ENCODE measurements at places on chromosomes 11 and 22.

DNA sequence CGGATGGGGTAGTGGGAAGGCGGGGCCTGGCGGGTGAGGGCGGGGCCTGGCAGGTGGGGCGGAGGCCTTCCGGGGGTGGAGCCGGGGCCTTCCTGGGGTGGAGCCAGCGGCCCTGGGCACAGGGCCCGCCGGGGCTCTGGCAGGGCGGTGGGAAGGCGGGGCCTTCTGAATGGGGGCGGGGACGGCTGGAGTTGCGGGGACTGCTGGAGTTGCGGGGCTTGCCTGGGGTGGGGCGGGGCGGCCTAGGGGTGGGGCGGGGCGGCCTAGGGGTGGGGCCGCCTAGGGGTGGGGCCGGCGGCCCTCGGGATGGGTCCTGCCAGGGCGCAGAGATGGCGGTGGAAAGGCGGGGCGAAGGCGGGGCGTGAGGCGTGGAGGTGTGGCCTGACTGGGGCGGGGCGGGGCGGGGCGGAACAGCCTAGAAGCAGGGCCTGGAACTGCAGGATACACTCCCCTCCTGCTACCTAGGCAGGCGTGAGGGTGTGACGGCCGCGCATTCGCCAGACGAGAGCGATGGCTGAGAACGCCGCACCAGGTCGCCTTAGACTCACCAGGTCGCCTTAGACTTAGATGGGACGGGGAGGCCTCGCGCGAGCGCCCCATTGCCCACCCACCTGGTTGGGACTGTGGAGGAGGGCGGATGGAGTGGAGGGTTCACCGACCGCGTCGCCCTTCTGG is 19.3 kb downstream of the RRP7A start:
- peak; percentile 75 for DNase-seq

GRCh38 chr22:46815132-46815531 is 52.7 kb downstream of the TBC1D22A start:
- DNase-seq: no peak

DNA sequence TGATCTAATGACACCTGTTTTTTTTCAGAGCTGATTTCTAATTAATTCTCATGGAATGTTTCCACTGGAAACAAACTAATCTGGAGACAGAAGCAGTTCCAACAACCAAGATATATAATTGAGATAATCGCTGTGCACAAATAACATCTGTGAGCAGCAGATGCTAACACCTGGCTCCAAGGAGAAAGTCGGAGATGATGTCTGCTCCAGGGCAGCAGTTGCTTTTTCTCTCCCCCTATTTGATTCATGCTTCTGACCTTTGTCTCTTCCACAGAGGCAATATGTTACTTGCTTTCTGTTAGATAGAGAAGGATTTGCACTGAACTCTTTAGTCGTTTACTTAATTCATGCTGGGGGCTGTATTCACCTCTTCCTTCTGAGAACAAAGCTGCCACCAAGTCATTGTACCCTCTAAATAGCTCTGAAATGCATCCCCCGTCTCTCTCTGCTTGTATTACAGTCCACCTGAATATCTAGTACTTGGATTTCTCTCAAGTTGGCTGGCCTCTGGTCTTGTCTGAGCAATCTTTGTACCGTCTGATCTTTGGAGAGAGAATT is 187.4 kb downstream of the MYO18B start:
- DNase-seq: no peak

- DNase-seq: no peak
Measured at GRCh38 chr11:59261150-59261549, 48.4 kb upstream of the MPEG1 start.

- DNase-seq: no peak
Measured at GRCh38 chr11:68549789-68550484, 89.4 kb downstream of the PPP6R3 start.

DNA sequence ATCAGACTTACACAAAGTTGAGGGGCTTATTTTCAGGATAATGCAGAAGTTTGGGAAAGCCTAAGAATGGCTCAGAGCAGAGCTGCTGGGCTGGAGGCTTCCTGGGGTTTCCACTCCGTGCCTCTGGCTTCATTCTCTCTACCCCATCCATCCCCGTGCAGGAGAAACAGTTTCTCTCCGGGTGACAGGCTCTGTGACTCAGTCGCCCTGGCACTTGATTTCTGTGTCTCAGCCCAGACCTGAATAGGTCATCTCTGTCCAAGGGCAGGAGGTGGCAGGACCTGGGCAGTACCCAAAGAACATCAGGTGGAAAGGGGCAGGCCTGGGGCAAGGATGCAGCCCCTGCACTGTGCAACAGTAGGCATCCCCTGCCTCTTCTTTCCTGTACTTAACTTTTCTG is 38.4 kb upstream of the RTL6 start:
- no peak for DNase-seq

GRCh38 chr11:22690257-22690656 is 23.8 kb downstream of the GAS2 start:
- no peak for DNase-seq

GRCh38 chr11:65861533-65862183 is 1.4 kb downstream of the MUS81 start:
- no peak for DNase-seq

DNA sequence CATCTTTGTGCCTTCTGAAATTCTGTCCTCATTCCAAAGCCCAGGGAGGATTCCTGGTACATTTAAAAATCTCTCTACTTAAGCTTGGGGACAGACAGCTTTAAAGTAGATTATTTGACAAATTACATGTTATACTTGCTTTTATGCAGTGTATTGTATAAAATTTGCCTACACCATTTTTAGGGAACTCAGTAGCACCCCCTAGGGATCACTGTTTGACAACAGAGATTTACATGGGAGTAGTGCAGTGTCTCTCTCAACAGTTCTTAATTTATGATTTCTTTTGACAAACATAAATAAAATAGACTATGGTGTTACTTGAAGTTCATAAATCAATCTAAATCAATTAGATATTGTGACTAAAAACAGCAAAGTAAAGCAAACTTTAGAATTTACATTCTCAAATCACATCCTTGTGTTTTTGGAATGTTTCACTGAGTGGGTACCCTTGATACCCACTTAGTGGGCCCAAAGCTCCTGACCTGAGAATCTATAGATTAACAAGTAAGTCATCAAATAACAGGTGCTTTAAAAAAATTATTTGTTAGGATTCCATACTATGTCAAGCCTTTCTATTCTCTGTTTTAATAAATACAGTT is 428.8 kb downstream of the DYNC2H1 start:
- no peak for DNase-seq

DNA sequence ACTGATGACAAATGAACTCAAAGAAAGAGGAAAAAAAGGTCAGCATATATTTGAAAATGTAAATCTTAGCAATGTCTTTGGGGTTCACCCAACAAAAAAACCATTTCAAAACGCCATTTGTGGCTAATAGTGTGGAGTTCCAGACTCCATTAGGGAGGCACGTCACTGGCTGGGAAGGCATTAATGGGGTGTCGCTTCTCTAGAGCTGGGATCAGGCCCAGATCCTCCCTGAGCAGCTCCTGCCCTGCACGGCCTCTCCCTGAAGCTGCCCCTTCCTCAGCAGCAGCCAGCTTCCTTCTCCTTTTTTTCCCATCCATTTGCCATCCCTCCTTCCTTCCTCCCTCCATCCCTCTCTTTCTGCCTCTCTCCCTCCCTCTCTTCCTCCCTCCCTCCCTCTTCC is 98.8 kb upstream of the LMO1 start:
- no peak for DNase-seq

DNA sequence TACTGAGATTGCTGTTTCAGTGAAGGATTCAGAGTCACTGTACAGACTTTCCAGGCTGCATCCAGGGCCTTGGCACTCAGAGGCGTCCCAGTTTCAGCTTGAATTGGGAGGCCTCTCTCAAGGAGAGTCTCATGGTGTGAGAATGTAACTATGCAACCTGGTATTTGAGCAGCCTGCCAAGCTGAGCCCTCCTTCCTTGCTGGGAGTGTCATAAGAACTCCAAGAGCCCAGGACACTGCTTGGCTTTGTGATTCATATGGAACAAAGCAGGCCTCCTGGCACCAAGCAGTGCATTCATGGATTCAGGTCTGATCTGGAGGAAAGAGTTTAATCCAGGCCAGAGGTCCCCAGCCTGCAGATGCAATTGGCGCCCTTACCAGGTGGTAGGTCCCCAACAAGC is 171.7 kb downstream of the DBX1 start:
- no peak for DNase-seq

DNA sequence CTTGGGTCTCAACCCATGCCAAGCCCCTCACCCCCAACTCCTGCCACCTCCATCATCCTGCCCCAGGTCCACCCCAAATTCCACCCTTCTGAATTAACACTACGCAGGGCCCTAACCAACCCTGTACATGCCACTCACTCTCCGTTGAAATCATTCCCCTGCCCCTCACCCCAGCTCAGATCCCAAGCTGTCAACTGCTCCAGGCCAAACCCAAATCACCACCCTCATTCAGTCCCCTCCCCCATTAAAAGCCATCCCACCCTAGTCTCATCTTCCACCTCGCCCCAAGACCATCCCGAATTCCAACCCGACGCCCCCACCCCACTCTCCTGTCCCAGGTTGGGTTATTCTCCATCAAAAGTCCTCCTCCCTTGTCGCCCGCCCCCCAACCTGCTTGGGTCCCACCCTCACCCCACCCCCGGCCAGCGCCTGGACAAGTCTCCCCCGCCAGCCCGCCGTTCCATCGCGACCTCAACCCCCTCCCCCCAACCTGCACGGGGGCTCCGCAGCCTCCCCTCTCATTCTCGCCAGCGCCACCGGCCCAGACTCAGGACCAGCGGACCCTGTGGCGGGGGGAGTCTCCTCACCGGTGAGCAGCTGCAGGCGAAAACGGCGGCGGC is 466 bp downstream of the FAM168A start:
- DNase-seq: no peak

DNA sequence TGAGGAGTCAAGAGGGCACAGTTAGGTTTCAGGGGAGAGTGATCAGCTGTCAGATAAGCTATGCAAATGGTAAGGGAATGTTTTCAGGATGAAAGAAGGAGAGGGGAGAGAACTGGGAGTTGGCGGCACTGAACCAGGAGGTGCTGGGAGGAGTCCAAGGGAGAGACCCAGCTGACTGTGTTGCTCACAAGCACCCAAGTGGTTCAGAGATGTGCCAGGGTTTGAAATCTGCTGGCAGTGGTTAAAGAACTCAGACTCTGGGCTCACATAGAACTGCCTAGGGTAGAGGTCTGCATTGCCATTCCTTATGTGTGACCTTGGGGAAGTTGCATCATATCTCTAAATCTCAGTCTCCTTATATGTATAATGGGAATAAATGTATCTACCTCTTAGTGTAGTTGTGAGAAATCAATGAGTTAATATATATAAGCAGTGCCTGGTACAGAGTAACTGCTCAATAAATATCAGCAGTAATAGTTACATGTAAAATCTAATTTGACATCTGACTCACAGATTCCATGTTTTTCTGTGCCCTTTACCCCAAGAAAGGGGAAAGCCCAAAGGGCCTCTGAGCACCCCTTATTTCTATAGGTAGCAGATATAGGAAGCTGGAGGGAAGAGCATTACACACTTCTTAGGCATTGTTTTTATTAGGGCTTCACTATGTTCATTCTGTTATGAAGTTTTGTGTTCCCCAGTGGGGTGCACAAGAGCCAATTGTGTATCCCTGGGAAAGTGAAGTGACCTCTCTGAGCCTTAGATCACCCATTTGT is 66.9 kb upstream of the SESN3 start:
- no peak for DNase-seq

DNA sequence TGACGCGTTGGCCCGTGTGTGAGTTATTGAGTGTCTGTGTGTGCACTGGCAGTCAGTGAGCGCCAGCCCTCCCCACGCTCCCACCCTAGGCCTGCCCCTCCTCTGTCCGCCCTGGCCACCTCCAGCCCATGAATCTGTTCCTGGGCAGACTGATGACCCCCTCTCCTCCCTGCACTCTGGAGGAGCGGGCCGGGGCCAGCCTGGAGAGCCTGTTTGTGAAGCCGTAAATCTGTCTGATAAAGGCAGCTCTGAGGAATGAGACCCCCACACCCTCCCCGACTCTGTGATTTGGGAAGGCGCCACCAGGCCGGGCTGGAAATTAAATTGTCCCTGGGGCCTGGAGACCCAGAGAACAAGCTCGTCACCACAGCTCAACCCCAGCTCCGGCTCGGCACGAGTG is 8.6 kb downstream of the TSSC4 start:
- no peak for DNase-seq

DNA sequence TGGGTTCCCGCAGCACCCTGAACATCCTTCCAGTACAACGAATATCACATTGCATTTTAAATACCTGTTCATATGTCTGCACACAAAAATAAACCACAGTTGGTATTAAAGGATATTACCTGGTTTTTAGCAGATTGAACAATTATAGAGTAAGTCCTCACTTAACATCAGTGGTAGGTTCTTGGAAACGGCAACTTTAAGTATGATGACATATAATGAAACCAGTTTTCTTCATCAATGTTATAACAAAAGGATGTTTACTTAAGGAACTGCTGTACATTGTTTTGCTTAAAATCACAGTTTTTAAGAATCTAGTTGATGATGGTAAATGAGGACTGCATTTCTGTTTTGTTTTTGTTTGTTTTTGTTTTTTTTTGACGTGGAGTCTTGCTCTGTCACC is 28.0 kb downstream of the TRIM66 start:
- no peak for DNase-seq

- DNase-seq: no peak
Measured at GRCh38 chr11:77967753-77968152, 26.7 kb downstream of the INTS4 start.

DNA sequence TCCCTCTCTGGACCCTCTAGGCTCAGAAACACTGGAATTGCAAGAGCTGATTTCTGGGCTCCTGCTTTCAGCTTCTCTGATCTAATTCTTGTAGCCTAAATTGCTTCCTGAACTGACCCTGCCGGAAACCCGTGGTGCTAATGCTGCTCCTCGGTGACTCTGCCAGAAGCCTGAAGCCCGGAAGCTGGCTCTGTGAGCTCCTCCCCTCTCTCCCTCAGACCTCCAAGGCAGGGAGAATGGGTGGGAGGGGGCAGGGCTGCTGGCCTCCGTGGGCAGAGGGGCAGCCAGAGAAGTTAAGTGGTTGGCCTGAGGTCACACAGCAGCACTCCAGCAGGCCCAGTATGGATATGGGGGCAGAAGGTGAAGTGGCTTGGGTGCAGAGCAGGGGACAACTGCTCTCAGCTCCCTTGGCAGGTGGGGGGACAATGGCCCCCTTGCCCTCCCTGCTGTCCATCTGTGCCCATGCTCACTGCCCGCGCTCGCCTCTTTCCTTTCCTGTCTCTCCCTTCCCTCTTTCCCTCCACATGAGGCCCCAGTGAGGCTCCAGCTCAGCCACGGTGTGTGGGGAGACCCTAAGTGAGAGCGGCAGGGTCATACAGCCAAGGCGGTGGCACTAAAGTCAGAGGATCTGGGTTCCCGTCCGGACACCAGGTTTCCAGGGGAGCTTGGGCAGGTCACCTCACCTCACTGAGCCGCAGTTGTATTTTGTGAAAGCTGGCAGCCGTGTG is 16.2 kb downstream of the CAPN5 start:
- no peak for DNase-seq

- no peak for DNase-seq
Measured at GRCh38 chr11:114059984-114060391, 477 bp downstream of the ZBTB16 start.

Measured in T-helper 1 cell (primary cell).